ENCODE measurements at places on chromosomes 4 and X. TPM values are rescaled to one million over a fixed set of nuclear protein-coding genes. Genes with fewer than 3 reads are reported as not detected.
A peak's percentile ranks its signal among the peaks of the same experiment; 100 is the strongest.

ASB12 gene
- total RNA-seq = not detected

DGAT2L6 gene
- not detected for total RNA-seq

PPP4R3C gene
- not detected for total RNA-seq

GAGE13 gene
- total RNA-seq = not detected

DOK7 gene
- total RNA-seq = 7.1 TPM

SULT1B1 gene
- total RNA-seq = not detected

H2BW2 gene
- not detected for total RNA-seq

PROM1 gene
- total RNA-seq = not detected

DCAF12L1 gene
- not detected for total RNA-seq

PNMA6A gene
- 1.0 TPM for total RNA-seq

KIF4A gene
- total RNA-seq = 26.6 TPM

RGN gene
- 0.30 TPM for total RNA-seq

AKAP4 gene
- total RNA-seq = not detected

TLR7 gene
- not detected for total RNA-seq

DNA sequence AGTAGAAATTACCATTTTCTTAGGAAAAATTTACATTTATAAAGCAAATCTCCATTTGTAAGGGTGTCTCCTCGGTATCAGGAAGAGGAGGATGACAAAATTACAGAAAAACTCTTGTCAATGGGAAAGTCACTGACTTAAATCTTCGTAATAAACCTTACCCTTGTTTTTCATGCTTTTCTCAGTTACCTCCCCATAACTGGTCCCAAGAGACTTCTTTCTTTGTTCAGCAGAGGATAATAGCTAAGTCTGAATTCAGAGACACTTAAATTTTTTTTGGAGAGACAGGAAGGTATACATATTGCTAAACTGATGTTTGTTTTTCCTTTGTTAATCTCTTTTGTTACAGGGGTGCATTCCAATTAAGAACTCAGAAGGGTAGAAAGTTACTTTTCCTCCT, 125.5 kb upstream of the JADE1 start:
- DNase-seq = no peak

- DNase-seq = no peak
Measured at GRCh38 chr4:168531305-168531704, 34.5 kb downstream of the PALLD start.

DNA sequence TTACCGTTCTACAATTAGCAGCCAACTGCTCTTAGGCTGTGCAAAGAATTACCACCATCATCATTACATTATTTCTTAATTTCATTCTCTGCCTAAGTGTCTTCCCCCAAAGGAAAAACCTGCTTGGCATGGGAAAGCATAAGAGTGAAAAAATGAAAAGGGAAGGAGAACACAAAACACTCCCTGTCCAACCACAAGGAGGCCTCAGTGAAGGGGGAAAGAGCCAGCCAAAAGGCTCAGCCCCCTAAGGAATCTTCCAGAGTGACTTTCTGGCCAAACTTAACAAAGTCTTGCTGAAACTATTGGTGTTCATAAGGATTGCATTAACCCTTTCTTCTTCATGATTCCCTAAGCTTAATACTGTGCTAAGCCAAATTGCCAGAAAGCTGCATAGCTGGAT, 287.4 kb downstream of the SMARCA1 start:
- no peak for DNase-seq

DNA sequence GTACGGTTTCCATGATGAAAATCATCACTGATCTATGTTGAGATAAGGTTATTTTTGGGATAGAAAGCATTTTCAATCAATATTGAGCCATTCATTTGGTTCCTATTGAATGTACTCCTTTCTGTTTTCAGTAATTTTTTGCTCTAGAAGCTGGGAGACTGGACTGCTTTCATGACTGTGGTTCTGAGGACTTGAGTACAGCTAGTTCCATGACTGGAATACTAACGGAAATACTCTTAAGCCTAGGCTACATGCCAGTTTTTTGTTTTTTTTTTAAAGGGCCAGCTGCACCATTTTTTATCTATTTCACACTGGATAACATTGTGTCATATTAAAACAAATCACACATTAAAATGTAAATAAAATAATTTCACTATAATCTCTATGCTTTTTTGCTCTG, 16.7 kb downstream of the PRR32 start:
- no peak for DNase-seq

GRCh38 chrX:93791304-93791703, 117.3 kb downstream of the FAM133A start:
- DNase-seq = no peak

GRCh38 chrX:101595739-101596419, 21.9 kb downstream of the ARMCX6 start:
- DNase-seq = no peak

- DNase-seq = no peak
Measured at GRCh38 chrX:9515973-9516538, 51.2 kb downstream of the TBL1X start.

DNA sequence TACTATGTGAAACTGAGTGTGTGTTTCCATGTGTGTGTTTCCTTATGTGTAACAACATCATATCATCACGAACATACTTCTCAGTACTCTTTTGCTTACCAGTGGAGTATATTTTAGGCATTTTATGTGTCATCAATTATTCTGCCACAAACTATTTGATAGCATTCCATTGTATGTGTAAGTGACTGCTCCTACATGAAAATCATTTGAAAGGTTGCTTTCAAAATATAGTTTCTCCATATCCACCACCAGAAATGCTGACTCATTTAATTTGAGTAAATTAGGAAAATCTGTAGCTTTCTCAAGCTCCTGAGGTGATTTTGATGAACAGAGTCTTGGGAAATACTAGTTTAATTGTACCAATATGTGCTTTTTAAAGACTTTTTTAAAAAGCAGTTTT, 376.2 kb downstream of the PCDH18 start:
- no peak for DNase-seq

- DNase-seq = no peak
Measured at GRCh38 chr4:152115794-152116193, 355.0 kb upstream of the GATB start.

DNA sequence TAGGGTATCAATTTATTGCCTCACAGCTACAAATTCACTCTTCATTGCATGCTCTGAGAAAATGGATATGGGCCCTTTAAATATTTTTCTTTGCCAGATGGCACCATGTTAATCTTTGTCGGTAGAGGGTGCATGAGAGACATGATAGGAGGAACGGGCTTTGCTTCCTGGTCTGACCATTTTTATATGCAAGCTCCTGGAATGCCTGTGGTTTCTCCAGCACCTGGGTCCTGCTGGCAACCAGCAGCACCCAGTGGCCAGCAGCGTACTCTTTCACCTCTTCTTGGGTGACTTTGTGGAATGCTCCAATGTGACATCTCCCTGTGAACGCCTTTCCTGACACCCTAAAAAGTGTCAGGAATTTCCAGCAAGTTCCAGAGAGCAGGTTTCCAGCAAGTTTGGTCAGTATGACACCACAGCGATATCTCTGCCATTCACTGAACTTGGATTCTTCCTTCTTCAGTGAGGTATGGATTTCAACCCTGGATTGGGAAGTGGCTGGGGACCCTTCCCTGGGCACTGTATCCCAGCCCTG, 140.3 kb upstream of the PGRMC2 start:
- DNase-seq = peak; percentile 25

DNA sequence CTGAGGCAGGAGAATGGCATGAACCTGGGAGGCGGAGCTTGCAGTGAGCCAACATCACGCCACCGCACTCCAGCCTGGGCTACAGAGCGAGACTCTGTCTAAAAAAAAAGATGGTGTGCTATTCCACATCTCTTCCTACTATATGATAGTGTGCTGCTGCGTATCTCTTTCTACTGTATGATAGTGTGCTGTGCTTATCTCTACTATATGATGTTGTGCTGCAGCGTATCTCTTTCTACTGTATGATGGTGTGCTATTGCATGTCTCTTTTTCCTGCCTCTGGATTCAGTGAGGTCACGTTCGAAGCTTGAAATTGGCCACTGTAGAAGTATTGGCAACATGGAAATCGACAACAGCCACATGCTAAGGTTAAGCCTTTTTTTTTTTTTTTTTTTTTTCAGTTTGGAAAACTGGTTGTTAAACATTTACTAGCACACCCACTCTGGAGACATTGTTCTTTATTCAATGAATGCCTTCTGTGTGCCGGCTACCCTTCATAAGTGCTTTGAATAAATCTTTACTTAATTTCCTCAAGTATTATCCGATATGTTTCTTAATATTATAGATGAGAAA, 31.0 kb downstream of the ARFIP1 start:
- no peak for DNase-seq

GRCh38 chr4:7295197-7295910, 103.0 kb downstream of the SORCS2 start:
- DNase-seq = peak; percentile 64

- no peak for DNase-seq
Measured at GRCh38 chr4:151553874-151554273, 144.9 kb downstream of the FHIP1A start.

DNA sequence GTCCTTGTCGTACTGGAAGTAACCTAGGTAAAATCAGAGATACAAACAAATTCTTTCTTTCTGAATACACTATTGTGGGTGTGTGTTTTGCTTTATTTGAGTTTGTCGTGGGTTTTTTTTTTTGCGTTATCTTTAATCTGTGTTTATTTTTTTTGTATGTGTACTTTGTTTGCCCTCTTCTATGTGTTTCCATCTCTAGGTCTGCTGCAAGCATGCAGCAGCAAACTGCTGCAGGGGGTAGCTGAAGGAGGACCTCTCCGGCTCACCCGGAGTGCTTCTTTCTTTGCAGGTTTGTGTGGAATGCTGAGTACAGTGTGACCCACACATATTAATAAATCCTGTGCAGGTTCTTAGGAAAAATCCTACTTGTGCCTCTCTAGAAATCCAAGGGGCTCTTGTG, 64.8 kb downstream of the FNIP2 start:
- DNase-seq = no peak

GRCh38 chr4:147760176-147760575, 28.3 kb downstream of the ARHGAP10 start:
- no peak for DNase-seq

- DNase-seq = no peak
Measured at GRCh38 chrX:102744307-102744706, 23.8 kb downstream of the GPRASP3 start.

DNA sequence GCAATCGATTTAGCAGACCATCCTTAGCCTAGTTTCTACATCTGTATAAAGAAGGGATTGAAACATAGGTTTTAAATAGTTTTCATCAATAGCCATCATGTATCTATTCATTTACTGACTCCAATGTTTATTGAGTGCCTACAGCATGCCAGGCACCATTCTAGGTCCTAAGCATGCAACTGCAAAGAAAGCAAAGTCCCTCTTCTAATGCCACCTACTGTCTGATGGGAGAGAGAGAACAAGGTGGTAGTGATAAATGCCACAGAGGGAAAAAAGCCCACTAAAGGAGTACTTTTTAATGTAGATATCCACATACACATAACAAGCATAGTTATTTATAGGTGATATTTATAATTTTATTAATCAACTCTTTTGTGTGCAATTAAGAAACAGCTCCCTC, 67.6 kb upstream of the PPARGC1A start:
- DNase-seq = no peak

GRCh38 chrX:50615570-50616158, 145.0 kb upstream of the DGKK start:
- no peak for DNase-seq

DNA sequence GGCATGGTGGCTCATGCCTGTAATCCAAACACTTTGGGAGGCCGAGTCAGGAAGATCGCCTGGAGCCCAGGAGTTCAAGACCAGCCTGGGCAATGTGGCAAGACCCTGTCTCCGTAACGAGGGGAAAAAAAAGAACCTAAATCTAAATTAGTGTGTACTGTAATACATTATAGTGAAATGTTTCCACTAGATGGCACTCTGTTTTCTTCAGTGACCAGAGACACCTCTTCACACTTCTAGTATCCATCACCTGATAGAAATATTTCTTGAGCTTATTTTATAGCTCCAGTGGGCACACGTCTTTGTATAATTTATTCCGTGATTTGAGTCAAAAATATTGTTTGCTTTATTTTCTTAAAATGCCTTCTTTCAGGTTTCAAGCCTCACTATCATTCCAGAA, 600.9 kb upstream of the DIPK2B start:
- DNase-seq = no peak

DNA sequence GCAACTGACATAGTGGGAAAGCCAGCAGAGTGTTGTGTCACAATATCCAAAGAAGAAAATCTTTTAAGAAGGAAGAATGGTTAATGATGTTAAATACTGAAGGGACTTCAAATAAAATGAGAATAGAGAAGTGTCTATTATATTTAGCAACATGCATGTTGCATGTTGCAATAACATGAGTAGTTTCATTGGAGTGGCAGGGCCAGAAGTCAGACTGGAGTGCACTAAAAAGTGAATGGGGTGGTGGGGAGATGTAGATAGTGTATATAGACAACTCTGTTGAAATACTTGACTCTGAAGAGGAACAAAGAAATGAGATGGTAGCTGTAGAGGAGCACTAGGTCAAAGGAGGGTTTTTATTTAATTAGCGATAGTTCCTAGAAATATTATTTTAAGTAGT, 9.5 kb upstream of the AMMECR1 start:
- DNase-seq = no peak

GRCh38 chr4:150217808-150218207, 139.6 kb downstream of the DCLK2 start:
- DNase-seq = no peak

DNA sequence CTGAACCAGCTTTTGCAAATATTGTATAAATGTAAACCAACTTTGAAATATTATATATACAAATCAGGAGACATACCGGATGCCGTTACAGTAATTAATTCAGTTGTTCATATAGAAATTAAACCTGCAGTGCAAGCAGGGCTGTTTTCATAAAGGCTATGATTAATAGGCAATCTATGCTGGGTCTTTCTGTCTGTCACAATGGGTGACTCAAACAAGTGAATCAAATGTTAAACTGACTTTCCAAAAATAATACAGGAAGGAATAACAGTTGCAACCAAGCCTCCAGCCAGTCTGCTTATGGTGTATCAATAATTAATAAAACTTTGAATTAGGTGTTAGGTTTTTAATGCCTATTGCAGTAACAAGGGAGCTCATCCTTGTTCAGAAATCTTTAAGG, 43.9 kb downstream of the GABRB1 start:
- DNase-seq = no peak

GRCh38 chr4:111391829-111392228, 753.4 kb upstream of the FAM241A start:
- DNase-seq = no peak

DNA sequence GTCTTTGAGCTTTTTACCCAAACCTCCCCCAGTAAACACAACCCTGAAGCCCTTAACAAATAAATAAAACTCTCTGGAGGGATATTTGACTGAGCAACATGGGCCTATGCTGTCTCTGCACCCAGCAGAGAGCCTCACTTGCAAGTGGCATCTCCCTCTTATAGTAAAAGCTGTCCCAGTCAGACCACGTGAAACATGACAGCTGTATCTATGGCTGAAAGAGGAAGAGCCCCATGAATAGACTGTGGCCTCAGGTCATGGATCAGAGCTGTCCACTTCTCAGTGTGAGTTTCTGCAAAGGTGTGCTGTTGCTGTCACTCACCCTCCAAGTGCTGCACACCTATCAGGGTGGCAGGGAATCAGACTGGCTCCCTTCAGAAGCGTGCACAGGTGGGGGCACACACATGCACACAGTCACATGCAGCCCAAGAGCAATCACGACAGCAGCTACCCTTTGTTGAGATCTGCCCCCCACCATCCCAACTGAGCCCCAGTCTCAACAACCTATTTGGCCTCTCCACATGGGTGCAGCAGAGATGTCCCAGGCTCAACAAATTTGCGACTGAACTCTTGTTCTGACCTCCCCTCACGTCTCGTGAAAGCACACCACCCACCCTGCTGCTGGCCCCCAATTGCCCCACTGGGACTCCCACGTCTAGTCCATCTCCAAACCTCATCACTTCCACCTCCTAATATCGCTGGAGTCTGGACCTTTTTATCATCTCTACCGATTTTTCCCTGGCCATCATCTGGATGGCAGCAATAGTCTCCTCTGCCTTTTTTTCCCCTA, 45.6 kb downstream of the NAT8L start:
- no peak for DNase-seq

Measured in MG63 (cell line).